ENCODE measurements at places on chromosomes 3 and 15.

- no peak for DNase-seq
Measured at GRCh38 chr3:11382146-11382745, 110.0 kb downstream of the ATG7 start.

DNA sequence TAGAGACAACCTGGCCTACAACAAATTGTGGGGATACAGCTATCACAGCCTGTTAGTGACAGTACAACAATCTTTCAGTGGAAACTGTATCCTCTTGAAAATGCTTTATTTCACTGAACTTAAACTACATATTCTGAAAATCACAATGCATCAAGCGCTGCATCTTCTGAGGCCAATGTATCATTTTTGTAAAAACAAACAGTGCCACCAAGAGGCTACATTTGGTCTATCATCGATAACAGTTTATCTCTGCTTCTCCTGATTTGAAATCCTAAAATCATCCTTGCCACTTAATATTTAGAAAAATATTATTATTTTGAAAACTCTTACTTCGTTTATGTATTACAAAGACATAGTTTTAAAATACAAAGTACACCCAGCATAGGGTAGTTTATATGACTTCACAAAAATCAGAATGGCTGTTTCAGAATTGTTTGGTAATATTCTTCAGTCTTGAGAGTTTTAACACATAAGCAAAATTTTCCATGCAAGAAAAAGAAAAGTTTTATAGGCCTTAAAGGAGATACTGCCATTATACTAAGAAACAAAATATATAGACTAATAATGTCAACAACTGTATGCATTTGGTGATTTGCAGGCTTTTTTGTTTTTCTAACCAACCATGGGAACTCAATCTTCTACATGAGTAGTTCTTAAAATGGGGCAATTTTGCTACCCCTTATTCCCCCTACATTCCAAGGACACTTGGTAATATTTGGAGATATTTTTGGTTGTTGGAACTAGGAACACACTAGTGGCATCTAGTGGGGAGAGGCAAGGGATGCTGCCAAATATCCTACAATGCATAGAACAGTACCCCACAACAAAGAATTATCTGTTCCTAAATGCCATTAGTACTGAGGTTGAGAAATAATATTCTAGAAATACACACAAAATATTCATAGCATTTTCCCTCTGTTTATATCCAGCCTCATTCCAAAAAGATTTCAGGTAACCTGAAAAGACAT lies 42.3 kb downstream of the WDR72 start:
- peak; percentile 2 for DNase-seq

DNA sequence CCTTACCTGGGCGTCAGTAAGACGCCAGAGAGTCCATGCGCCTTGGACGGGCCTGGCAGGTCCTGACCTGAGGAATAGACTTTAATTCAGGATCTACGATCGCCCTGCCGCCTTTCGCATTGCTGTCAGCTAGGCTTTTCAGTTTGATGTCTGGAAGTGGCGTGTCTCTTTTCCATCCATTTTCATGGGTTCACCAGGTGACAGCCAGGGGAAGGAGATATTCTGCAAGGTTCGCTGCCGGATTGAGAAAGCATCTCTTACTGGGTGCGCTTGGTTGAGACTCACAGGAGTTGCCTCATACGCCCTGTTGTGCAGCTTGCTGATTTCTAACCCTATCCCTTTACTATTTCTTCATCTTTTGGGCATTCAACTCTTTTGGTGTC lies 7.4 kb downstream of the EPHA3 start:
- DNase-seq = no peak

DNA sequence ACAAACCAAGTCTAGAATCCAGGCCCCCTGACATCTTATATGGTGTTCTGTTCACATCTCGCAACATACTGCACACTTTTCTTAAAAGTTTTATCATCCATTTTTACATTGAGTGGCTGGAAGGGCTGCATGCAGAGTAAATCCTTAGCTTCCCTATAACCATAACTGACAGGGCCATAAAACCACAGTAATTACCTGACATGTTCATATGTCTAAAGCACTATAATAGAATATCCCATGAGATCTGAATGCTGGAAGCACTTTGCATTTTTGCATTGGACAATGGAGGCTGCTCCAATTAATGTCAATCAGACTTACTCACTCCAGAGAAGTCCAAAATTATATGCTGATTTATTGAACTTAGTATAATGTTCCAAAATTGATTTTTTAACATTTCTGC lies 86.6 kb upstream of the HES1 start:
- DNase-seq = no peak

Data from skeletal muscle cell (primary cell).